Fibroblast of skin of back (primary cell): ENCODE measurements at places on chromosomes 4 and X.
A peak's percentile ranks its signal among the peaks of the same experiment; 100 is the strongest.

DNA sequence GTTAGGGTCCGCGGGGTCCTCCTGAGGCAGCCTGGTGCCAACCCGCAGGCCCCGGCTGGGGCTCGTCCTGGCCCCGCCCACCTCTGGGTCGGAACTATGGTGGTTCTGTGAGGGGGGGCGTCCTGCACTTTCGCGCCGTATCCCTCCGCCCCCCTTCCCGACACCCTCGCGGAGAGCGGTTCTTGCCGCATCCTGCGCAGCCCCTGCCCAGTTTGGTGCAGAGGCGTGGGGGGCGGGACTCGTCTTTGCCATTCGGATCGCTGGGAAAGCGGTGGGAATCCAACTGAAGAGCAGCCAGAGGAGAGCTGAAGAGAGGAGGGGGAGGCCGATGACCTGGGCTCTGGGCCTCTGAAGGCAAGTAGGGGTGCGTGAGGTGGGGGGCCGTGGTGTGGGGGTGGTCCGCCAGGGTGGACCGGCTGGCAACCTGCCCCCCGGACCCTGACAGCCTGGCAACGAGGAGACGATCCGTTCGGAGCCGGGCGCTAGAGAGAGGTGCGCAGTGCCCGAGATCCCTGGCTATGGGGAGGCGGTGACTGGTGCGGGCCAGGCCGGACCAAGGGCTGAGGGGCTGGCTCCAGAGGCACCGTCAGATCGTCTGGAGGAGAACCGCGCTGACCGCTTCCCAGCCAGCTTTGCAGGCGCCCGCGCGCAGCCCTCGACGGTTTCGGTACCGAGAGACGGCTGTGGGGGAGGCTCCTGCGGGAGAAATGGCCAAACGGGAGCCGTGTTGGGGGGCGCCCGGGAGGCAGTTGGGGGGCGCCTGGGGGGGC is at the start of gene GPRASP1:
Gene GPRASP1, plus strand, starts transcription at position 242 of the 770 bp plus-strand sequence. CDS start 2,431 bp downstream, outside the sequence.
- DNase-seq: peak; percentile 13

DNA sequence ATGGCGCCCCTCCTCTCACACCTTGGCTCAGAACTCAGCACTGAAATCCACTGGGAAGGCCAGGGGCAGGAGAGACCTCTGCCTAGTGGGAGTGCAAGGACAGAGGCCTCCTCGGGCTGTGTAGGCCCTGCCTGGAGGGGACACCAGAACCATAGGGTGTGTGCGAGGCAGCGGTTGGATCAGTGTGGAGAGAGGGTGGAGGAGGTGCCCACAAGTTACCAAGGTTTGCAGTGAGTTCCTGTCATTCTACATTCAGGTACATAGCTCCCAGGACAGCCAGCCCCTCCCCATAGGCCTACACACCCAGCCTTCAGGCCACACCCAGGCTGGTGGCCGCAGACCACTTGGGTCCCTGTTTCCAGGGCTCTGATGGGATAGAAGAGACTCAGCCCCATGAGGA is 19.2 kb upstream of the SPON2 start:
- DNase-seq: no peak

- DNase-seq: no peak
These were observed 261.6 kb downstream of the ARHGAP24 start for GRCh38 chr4:85736571-85736970.

GRCh38 chr4:70956549-70957210 is 36.8 kb upstream of the DCK start:
- no peak for DNase-seq

GRCh38 chrX:113390531-113390930 is 549.9 kb upstream of the AMOT start:
- DNase-seq: no peak
